ENCODE measurements at places on chromosomes 2 and 18.

DNA sequence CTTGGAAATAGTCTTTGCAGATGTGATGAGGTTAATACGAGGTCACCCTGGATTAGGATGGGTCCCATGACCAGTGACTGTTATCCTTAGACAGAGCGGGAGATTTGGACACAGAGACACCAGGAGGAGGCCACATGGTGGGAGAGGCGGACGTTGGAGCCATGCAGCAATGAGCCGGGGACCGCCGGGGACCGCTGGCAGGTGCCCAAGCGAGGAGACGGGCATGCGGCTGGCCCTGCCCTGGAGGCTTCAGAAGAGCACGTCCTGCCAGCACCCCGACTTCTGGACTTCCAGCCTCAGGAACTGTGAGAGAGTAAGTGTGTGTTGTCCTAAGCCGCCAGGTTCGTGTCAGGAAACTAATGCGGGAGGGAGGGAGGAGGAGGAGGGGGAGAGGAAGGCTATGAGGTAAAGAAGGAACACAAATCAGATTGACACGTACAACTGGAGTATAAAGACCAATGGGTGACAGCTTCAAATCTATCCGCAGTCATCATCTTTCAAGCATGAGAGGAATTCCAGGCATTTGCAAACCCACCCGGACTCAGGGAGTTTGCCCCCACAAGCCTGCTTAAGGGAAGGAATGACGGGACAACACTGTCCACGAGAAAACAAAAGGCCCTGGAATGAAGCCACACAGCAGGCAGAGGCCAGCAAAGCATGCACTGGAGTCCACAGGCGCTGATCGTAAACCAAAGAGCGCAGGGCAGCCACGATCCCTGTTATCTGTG lies 11.6 kb upstream of the BOK start:
- DNase-seq, result no peak

DNA sequence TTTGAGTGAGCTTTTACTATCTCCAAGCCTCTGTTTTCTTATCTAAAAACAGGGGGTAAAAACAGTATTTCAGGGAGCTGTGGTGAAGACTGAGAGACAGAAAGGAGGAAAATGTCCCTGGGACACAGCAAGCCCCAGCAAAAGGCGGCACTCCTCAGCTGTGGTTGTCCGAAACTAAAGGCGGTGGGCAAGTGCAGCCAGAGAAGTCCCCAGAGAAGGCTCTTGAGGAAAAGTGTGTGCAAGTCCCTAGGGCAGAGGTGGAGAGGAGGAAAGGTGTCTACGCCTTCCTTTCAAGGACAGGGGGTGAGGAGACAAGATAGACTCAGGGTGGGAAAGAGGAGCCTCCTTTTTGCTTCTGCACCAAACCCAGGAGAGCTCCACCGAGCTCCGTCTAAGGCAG lies 45.5 kb downstream of the CYP27C1 start:
- DNase-seq, result no peak

- no peak for DNase-seq
Measured at GRCh38 chr18:59835605-59836379, 64.0 kb upstream of the PMAIP1 start.

DNA sequence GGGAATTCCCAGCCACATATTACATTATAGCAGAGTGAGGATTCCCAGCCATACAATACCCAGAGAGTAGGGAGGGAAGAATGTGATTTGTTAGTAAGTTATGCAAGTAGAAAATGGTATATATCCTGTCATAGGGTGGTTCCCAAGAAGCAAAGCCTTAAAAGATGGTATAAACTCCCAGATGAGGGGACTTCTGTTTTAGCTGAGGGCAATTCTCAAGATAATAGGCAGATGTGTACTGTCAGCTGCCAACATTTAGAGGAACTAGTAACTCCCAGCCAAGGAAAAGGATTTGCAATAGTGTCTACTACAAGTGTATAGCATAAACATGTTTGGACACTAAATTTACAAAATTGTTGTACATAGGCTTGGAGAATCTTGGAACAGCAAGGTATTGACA lies 86.5 kb downstream of the XDH start:
- no peak for DNase-seq

DNA sequence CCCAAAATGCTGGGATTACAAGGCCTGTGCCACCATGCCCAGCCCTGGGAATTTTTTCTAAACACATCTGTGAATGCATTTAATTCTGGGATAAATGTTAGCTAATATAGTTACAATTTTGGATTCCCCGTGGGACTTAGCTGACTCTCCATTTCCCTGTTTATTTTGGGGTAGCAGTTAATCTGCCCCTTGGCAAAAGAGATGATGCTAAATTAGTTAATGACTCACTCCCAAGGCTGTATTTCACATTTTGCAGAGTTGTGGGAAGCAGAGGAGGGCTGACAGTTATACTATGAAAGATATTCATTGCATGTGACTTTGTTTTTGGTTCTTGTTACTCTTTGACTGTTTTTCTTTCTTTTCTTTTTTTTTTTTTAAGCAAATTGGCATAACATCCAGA lies 3.2 kb downstream of the MTHFD2 start:
- no peak for DNase-seq

GRCh38 chr18:73895701-73896100 lies 251.9 kb downstream of the FBXO15 start:
- no peak for DNase-seq
